ENCODE measurements at places on chromosomes 16 and 17.

DNA sequence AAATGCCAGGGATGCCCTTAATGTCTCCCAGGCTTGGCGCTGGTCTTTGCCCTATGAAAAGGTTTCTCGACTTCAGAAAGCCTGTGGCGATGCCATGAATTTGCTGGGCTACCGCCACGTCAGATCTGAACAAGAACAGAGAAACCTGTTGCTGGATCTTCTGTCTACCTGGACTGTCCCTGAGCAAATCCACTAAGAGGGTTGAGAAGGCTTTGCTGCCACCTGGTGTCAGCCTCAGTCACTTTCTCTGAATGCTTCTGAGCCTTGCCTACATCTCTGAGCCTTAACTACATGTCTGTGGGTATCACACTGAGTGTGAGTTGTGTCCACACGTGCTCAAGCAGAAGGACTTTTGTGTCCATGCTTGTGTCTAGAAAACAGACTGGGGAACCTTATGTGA, 11.4 kb downstream of the CHST4 start:
- no peak for DNase-seq

GRCh38 chr17:69669441-69670178, 255.1 kb downstream of the MAP2K6 start:
- peak; percentile 38 for DNase-seq

DNA sequence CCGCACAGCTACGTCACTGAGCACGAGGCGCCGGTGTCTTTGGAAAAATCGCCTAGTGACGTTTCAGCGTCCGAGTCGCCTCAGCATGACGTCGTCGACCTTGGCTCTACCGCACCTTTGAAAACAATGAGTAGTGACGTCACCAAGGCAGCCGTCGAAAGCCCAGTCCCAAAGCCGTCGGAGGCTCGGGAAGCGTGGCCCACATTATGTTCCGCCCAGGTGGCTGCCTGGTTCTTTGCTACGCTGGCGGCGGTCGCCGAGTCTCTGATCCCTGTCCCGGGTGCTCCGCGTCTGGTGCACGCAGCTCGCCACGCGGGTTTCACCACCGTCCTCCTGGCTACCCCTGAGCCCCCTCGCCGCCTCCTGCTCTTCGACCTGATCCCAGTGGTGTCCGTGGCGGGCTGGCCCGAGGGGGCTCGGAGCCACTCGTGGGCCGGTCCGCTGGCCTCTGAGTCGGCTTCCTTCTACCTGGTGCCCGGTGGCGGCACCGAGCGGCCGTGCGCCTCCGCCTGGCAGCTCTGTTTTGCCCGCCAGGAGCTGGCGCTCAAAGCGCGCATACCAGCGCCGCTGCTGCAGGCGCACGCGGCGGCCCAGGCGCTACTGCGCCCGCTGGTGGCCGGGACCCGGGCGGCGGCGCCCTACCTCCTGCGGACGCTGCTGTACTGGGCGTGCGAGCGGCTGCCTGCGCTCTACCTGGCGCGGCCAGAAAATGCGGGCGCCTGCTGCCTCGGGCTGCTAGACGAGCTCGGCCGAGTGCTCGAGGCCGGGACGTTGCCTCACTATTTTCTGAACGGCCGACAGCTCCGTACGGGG, 1.5 kb downstream of the TMEM102 start:
- peak; percentile 82 for DNase-seq

DNA sequence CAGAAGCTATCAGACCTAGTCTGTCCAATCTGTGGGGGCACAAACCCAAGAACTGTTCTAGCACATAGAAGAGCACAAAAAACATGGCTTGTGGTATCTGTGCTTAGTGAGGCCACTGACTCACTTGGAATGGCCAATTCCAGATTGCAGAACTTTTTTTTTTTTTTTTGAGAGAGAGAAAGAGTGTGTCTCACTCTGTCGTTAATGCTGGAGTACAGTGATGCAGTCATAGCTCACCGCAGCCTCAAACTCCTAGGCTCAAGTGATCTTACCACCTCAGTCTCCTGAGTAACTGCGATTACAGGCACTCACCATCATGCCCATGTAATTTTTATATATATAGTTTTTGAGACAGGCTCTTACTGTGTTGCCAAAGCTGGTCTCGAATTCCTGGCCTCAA, 77.2 kb upstream of the CLEC3A start:
- no peak for DNase-seq

GRCh38 chr17:74362069-74362405, 369 bp upstream of the BTBD17 start:
- no peak for DNase-seq

- no peak for DNase-seq
These were observed 198 bp upstream of the SHISA9 start for GRCh38 chr16:12901204-12901596.
